ENCODE measurements at places on chromosomes 6 and 20. TPM values are rescaled to one million over a fixed set of nuclear protein-coding genes. Genes with fewer than 3 reads are reported as not detected.
A peak's percentile ranks its signal among the peaks of the same experiment; 100 is the strongest.

The SAPCD1 gene
- total RNA-seq, result 10.7 TPM

The ADRM1 gene
- total RNA-seq, result 90.1 TPM

GRCh38 chr6:158938220-158938619 is 61.8 kb downstream of the RSPH3 start:
- H3K36me3 ChIP-seq, result peaks cover 3% of the 10 kb centered on the region
- no peak overlapping the region for H3K4me3 ChIP-seq

DNA sequence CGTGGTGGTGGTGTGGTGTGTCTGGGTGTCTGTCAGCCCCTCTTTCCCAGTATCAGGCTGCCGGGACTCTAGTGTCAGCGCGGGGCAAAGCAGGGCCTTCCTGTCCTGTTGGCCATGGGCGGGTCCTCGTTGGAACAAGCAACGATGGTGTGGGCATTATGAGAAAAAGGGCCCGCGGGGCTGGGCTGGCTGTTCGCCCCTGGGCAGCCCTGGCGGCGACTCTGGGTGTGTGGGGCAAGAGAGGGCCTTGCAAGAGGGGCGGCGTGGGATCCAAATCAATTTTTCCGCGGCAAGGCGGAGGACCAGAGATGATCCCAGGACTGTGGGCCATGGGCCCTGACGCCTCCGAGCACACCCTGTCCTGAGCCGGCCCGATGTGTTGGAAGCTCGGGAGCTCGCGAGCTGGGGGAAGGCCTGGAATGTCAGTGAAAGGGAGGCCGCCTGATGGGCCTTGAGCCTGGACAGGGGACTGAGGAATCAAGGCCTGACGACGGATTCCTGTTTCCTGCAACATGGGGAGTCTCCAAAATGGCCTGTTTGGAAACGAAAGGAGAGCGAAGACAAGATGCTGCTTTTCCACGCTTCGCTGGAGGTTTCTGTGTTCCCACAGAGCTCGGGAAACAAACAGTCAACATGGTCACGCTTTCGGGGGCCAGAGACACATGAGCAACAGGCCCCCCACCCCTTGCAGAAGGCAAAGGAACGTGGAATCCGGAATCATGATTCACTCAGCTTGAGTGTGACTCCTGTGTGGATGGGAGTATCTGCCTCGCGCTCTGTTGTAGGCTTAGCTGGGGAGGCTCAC is 364.7 kb upstream of the DEFB115 start:
- no peaks in the 10 kb centered on the region for H3K4me1 ChIP-seq
- H3K36me3 ChIP-seq, result no peaks in the 10 kb centered on the region
- H3K27me3 ChIP-seq, result peaks cover 24% of the 10 kb centered on the region
- no peak overlapping the region for H3K4me3 ChIP-seq

DNA sequence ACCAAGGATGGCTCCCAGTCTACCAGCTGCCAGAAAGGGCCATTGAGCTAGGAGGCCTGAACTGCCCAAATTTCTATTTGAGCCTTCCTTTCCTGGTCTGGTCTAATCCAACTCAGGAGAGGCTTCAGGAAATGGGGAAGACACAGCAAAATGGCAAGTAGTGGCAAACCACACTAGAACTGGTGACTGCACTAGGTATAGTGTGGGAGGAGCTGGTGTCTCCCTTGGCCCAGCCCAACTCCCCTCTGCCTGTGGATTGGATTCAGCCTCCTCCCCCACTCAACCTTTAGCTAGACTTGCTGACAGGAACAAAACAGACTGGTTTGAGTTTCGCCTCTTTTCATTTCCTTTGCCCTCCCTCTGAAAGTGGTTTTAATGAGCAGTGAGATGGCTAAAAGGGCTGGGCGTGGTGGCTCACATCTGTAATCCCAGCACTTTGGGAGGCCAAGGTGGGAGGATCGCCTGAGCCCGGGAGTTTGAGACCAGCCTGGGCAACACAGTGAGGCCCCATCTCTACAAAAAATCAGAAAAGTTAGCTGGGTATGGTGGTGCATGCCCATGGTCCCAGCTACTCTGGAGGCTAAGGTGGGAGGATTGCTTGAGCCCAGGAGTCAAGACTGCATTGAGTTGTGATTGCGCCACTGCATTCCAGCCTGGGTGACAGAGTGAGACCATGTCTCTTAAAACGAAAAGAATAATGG is 17.5 kb downstream of the MRPS18A start:
- peak overlapping the region; percentile 83 for H3K27ac ChIP-seq
- peaks cover 36% of the 10 kb centered on the region for H3K36me3 ChIP-seq
- H3K27me3 ChIP-seq, result peaks cover 1% of the 10 kb centered on the region
- H3K4me1 ChIP-seq, result peaks cover 41% of the 10 kb centered on the region
- DNase-seq, result peak; percentile 62

Measured in activated CD4-positive, alpha-beta memory T cell treated with anti-CD3 and anti-CD28 coated beads, Interleukin-2, amount 10 ng/mL, durations not matched to agents 7 days and 5 days (primary cell).